ENCODE measurements at places on chromosomes 16 and 17. TPM values are rescaled to one million over a fixed set of nuclear protein-coding genes. Genes with fewer than 3 reads are reported as not detected.

C16orf96 gene
- not detected for total RNA-seq

ABCA6 gene
- total RNA-seq: 6.4 TPM

CLEC18B gene
- 0.22 TPM for total RNA-seq

ENGASE gene
- 8.4 TPM for total RNA-seq

CTU2 gene
- total RNA-seq: 20.4 TPM

NBR1 gene
- total RNA-seq: 109 TPM

TUBB3 gene
- 225 TPM for total RNA-seq

AIPL1 gene
- total RNA-seq: not detected

OR3A3 gene
- not detected for total RNA-seq

PERCC1 gene
- not detected for total RNA-seq

SDK2 gene
- total RNA-seq: not detected

NGFR gene
- 0.43 TPM for total RNA-seq

BTBD17 gene
- total RNA-seq: not detected

KRTAP4-1 gene
- not detected for total RNA-seq

CES3 gene
- total RNA-seq: not detected

- peak; percentile 79 for DNase-seq
- H3K27me3 ChIP-seq: no peaks in the 10 kb centered on the region
- no peak overlapping the region for H3K4me3 ChIP-seq
- H3K4me1 ChIP-seq: peaks cover 16% of the 10 kb centered on the region
- H3K36me3 ChIP-seq: no peaks in the 10 kb centered on the region
Observed at GRCh38 chr17:41013606-41014005, 4.7 kb upstream of the KRTAP3-1 start.

- H3K4me1 ChIP-seq: no peaks in the 10 kb centered on the region
- peak; percentile 47 for DNase-seq
- H3K27ac ChIP-seq: no peak overlapping the region
- H3K27me3 ChIP-seq: peaks cover 16% of the 10 kb centered on the region
- H3K4me3 ChIP-seq: peak overlapping the region; percentile 74
Observed at GRCh38 chr17:20156196-20157000, 147.2 kb downstream of the SPECC1 start.

DNA sequence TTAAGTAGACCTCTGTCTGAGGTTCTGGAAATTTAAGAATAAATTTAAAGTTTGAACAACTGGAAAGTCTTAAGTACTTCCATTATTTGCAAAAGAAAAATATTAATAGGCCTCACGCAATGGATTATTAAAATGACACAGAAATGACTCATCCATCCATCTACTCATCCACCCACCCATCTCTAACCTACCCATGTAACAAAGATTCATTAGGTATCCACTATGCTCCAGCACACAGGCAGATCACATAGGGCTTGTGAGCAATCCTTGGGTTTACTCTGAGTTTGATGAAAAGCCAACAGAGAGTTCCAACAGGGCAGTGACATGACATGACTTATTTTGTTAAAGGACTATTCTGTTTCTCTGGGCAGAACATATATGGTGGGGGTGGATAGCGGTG lies 93.3 kb downstream of the HELZ start:
- peak; percentile 78 for DNase-seq
- H3K27ac ChIP-seq: peak overlapping the region; percentile 36
- H3K4me1 ChIP-seq: peaks cover 15% of the 10 kb centered on the region
- peaks cover 23% of the 10 kb centered on the region for H3K36me3 ChIP-seq

GRCh38 chr17:80984749-80985148 lies 6.9 kb upstream of the CHMP6 start:
- H3K27me3 ChIP-seq: no peaks in the 10 kb centered on the region
- no peak overlapping the region for H3K4me3 ChIP-seq
- peak overlapping the region; percentile 67 for H3K27ac ChIP-seq
- H3K4me1 ChIP-seq: peaks cover 23% of the 10 kb centered on the region
- H3K36me3 ChIP-seq: no peaks in the 10 kb centered on the region

GRCh38 chr17:47265983-47266541 lies 12.4 kb downstream of the ITGB3 start:
- H3K36me3 ChIP-seq: no peaks in the 10 kb centered on the region
- H3K27me3 ChIP-seq: no peaks in the 10 kb centered on the region
- H3K27ac ChIP-seq: peak overlapping the region; percentile 82
- peak; percentile 80 for DNase-seq

DNA sequence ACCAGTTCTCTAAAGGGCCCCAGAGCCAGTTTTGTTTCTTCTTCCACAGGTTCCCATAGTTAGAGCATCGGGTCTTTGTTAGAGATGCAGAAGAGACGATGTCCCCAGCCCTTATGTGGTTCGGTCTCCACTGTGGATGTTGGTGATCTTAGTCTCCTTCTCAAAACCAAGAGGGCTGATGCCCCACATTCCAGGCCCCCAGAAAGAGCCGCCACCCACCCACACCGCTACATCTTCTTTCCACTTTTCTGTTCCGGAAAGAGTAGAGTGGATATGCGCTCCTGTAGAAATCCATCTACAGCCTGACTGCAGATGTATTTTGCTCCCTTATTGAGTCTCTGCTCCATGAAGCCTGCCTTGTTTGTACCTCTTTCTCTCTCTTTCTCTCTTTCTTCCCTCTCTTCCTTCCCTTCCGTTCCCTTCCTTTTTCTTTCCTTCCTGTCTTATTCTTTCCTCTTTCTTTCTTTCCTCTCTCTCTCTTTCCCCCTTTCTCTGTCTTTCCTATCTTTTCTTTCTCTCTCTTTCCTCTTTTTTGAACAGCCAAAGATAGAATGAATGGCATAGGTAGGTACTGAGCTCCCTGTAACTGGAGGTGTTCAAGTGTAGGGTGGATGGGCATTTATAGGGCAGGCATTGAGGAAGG lies 224.3 kb downstream of the SEC14L1 start:
- no peaks in the 10 kb centered on the region for H3K27me3 ChIP-seq
- H3K27ac ChIP-seq: peak overlapping the region; percentile 88
- DNase-seq: no peak
- H3K4me3 ChIP-seq: no peak overlapping the region
- H3K4me1 ChIP-seq: peaks cover 48% of the 10 kb centered on the region
- H3K36me3 ChIP-seq: no peaks in the 10 kb centered on the region

- H3K27ac ChIP-seq: no peak overlapping the region
- no peaks in the 10 kb centered on the region for H3K36me3 ChIP-seq
- H3K27me3 ChIP-seq: peaks cover 9% of the 10 kb centered on the region
- DNase-seq: no peak
- no peak overlapping the region for H3K4me3 ChIP-seq
Observed at GRCh38 chr17:48328457-48328856, 101.6 kb downstream of the SKAP1 start.

DNA sequence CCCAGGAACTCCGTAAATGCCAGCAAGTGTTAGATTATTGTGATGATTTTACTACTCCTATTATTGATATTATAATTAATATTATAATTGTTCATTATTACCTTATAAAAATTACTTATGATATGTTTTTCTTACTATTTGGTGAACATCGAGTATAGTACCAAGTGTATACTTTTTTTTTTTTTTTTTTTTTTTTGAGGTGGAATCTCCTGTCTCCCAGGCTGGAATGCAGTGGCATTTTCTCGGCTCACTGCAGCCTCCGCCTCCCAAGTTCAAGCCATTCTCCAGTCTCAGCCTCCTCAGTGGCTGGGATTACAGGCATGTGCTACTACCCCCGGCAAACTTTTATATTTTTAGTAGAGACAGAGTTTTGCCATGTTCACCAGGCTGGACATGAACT lies 347.0 kb downstream of the WWOX start:
- DNase-seq: no peak
- no peaks in the 10 kb centered on the region for H3K4me1 ChIP-seq
- H3K4me3 ChIP-seq: no peak overlapping the region
- no peaks in the 10 kb centered on the region for H3K36me3 ChIP-seq
- H3K27me3 ChIP-seq: no peaks in the 10 kb centered on the region

DNA sequence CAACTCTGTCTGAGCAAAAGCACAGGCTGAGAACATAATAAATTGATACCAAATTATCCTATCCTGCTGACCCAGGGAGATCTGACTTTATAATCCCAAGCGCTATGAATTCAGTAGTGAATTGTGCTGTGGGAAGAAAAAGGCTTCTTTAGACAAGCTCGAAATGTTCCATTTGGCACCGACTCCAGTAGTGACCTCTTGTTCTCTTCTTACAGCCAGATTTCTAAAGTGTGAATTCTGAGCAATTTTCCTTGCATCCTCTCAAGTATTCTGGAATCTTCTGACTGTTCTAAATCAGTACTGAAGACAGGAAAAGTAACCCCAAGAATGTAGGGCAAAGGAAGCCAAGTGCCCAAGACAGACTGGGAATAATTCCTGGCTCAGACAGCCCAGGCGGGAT lies 58.2 kb downstream of the CDYL2 start:
- no peaks in the 10 kb centered on the region for H3K36me3 ChIP-seq
- DNase-seq: peak; percentile 5
- H3K27me3 ChIP-seq: no peaks in the 10 kb centered on the region
- peaks cover 8% of the 10 kb centered on the region for H3K4me1 ChIP-seq

GRCh38 chr16:56305956-56306565 lies 114.8 kb downstream of the GNAO1 start:
- H3K27me3 ChIP-seq: peaks cover 9% of the 10 kb centered on the region
- DNase-seq: no peak
- no peaks in the 10 kb centered on the region for H3K36me3 ChIP-seq

- H3K4me3 ChIP-seq: peak within 1 kb of the TSS; percentile 86
- DNase-seq: peak; percentile 84
- peak within 1 kb of the TSS; percentile 72 for H3K27ac ChIP-seq
- H3K27me3 ChIP-seq: no peaks in the 10 kb centered on the region
Observed at GRCh38 chr16:11586856-11587642, at the start of gene LITAF. TSS of gene LITAF (minus strand) at chr16:11586919. CDS start at chr16:11556730, 30,189 bp downstream.

DNA sequence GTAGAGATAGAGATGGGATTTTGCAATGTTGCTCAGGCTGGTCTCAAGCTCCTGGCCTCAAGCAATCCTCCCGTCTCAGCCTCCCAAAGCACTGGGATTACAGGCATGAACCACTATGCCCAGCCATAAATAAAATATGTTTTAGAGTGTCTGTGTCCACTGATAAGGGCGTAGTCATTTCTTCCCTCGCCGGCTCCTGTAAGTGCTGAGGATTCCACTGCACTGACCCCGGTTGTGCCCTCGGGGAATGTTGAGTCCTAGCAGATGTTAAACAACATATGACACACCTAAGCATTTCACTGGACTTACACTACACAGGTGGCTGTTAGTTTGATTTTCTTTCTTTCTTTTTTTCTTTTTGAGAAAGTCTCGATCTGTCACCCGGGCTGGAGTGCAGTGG lies 5.6 kb upstream of the SHMT1 start:
- no peak overlapping the region for H3K4me3 ChIP-seq
- no peaks in the 10 kb centered on the region for H3K4me1 ChIP-seq
- DNase-seq: no peak
- no peaks in the 10 kb centered on the region for H3K27me3 ChIP-seq

- H3K27ac ChIP-seq: no peak overlapping the region
- no peak overlapping the region for H3K4me3 ChIP-seq
- no peaks in the 10 kb centered on the region for H3K27me3 ChIP-seq
- peaks cover 55% of the 10 kb centered on the region for H3K36me3 ChIP-seq
Observed at GRCh38 chr16:15597822-15598647, 44.9 kb downstream of the MARF1 start.

GRCh38 chr17:58272367-58273280 lies 8.1 kb downstream of the MPO start:
- no peaks in the 10 kb centered on the region for H3K4me1 ChIP-seq
- DNase-seq: no peak
- H3K36me3 ChIP-seq: no peaks in the 10 kb centered on the region
- no peak overlapping the region for H3K4me3 ChIP-seq

GRCh38 chr17:34378664-34379101 lies 15.7 kb upstream of the CCL1 start:
- peak; percentile 9 for DNase-seq
- H3K27ac ChIP-seq: no peak overlapping the region
- H3K4me1 ChIP-seq: no peaks in the 10 kb centered on the region

GRCh38 chr17:8629371-8630226 lies 926 bp downstream of the MYH10 start:
- peak overlapping the region; percentile 73 for H3K27ac ChIP-seq
- peaks cover 9% of the 10 kb centered on the region for H3K4me1 ChIP-seq
- DNase-seq: peak; percentile 72
- no peaks in the 10 kb centered on the region for H3K27me3 ChIP-seq

GRCh38 chr17:58577696-58578095 lies 63.3 kb upstream of the MTMR4 start:
- peaks cover 7% of the 10 kb centered on the region for H3K4me1 ChIP-seq
- H3K36me3 ChIP-seq: no peaks in the 10 kb centered on the region
- H3K27ac ChIP-seq: no peak overlapping the region
- DNase-seq: peak; percentile 81
- H3K4me3 ChIP-seq: no peak overlapping the region

DNA sequence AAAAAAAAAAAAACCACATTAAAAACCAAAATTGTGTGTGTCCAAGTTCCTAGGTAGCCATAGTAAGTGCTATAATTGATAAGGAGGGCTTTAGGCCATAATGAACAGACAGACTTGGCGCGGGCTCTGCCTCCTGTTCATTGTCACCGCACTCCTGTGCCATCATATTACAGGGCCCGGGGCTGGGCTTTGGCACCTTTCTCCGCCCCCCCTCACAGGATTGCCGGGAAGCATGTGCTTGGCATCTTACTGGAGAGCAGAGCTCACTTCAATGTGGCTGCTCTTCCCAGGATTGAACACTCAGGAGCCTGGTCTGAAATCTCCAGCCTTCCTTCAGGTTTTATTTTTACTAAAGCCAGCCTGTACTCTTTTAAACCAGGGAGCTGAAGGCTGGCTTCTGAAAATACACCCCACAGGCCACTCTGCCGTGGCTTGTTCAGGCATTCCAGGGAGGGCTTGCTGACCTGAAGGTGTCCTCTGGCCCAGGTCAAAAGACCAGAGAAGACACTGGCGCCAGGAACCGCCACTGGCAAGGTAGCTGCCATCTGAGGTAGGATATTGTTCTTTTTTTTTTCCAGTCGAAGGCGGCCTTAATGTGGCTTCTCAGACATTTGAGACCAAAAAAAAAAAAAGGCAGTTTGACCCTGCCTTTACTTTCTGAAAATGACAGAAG lies 39.3 kb downstream of the DHRS7B start:
- H3K36me3 ChIP-seq: no peaks in the 10 kb centered on the region
- H3K4me1 ChIP-seq: peaks cover 54% of the 10 kb centered on the region
- peak; percentile 35 for DNase-seq

GRCh38 chr17:63819585-63820537 lies 7.4 kb upstream of the PSMC5 start:
- H3K4me3 ChIP-seq: no peak overlapping the region
- H3K4me1 ChIP-seq: peaks cover 4% of the 10 kb centered on the region
- no peak overlapping the region for H3K27ac ChIP-seq
- H3K27me3 ChIP-seq: no peaks in the 10 kb centered on the region
- DNase-seq: no peak

- H3K4me3 ChIP-seq: no peak overlapping the region
- DNase-seq: no peak
- peaks cover 46% of the 10 kb centered on the region for H3K27me3 ChIP-seq
- H3K4me1 ChIP-seq: no peaks in the 10 kb centered on the region
- no peak overlapping the region for H3K27ac ChIP-seq
- no peaks in the 10 kb centered on the region for H3K36me3 ChIP-seq
Observed at GRCh38 chr16:86060381-86061317, 161.7 kb downstream of the IRF8 start.

GRCh38 chr17:81635973-81636504 lies 873 bp downstream of the NPLOC4 start:
- H3K36me3 ChIP-seq: peaks cover 4% of the 10 kb centered on the region
- peaks cover 17% of the 10 kb centered on the region for H3K4me1 ChIP-seq
- peak overlapping the region; percentile 89 for H3K27ac ChIP-seq
- H3K27me3 ChIP-seq: no peaks in the 10 kb centered on the region
- DNase-seq: peak; percentile 83

GRCh38 chr16:50994995-50995394 lies 156.1 kb downstream of the SALL1 start:
- no peaks in the 10 kb centered on the region for H3K4me1 ChIP-seq
- H3K27ac ChIP-seq: no peak overlapping the region
- no peaks in the 10 kb centered on the region for H3K36me3 ChIP-seq
- H3K27me3 ChIP-seq: no peaks in the 10 kb centered on the region
- no peak for DNase-seq

- H3K27ac ChIP-seq: peak overlapping the region; percentile 38
- H3K4me1 ChIP-seq: peaks cover 20% of the 10 kb centered on the region
- H3K36me3 ChIP-seq: no peaks in the 10 kb centered on the region
- no peak overlapping the region for H3K4me3 ChIP-seq
- DNase-seq: peak; percentile 46
- H3K27me3 ChIP-seq: no peaks in the 10 kb centered on the region
Observed at GRCh38 chr16:89343501-89344457, 126.3 kb downstream of the ZNF778 start.

All from GM23248 (cell line).